Neural progenitor cell (in vitro differentiated cells): ENCODE measurements at places on chromosomes 4 and X. TPM values are rescaled to one million over a fixed set of nuclear protein-coding genes. Genes with fewer than 3 reads are reported as not detected.
A peak's percentile ranks its signal among the peaks of the same experiment; 100 is the strongest.

Gene SPIN2B
- 6.0 and 15.3 TPM in 2 replicates for total RNA-seq

GRCh38 chr4:67770422-67770821, 16.2 kb upstream of the GNRHR start:
- DNase-seq = peak; percentile 22

DNA sequence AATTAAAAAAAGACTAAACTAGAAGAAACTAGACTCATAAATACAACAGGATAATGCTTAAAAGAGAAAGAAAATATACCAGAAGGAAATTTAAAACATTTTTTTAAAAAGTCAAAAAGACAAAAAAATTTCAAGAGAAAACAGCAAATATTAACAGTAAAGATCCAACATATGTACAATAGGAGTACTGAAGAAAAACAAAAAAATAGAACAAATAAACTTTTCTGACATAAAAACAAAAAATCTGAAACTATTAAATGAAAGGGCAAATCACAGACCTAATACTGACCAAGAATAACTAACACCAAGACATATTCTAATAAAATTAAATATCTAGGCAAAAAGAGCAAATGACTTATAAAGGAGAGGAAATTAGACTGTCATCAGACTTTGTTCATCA, 11.5 kb downstream of the DNAJB14 start:
- DNase-seq = no peak

DNA sequence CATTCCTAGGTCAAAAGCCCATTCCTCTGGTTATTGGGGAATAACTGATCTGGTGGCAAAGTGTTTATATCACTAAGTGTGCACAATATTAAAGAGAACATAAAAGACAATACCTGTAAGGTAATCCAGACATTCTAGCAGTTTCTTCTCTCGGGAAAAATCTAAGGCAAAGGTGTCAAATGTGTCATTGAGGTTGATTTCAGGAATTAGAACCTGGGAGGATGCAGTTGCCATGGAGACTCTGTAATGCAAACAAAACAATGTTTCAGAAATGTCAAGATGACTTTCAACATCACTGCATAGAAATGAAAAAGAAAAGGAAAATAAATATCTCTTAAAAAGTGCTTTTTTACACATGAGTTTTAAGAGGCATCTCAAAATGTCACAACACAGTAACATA, 145.9 kb downstream of the MID1 start:
- no peak for DNase-seq

GRCh38 chr4:168153596-168154440, 61.5 kb downstream of the ANXA10 start:
- DNase-seq = peak; percentile 81

- DNase-seq = no peak
These were observed 353.3 kb upstream of the GNPDA2 start for GRCh38 chr4:45079616-45080015.

DNA sequence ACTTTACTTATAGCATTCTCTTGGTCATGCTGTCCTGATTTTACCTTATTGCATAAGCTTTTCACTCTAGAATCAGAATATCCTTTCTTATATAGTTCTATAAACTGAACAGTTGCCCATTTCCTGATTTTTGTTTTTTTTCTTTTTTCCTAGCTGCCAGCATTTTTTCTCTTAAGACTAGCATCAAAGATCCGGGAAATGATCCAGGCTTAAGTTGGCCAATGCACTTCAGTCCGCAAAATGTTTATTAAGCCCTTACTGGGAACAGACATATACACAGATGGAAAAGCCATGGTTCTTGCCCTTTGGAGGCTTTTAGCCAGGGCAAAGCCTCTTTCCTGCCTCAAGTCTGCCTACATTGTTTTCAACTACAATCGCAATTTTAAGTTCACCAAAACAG, 10.1 kb upstream of the BMP2K start:
- DNase-seq = no peak

- no peak for DNase-seq
These were observed 194.0 kb upstream of the TTC29 start for GRCh38 chr4:147139455-147140198.

Gene CTAG1B
- not detected in 2 replicates for total RNA-seq

GRCh38 chrX:49809891-49810632, 19.0 kb upstream of the PAGE4 start:
- no peak for DNase-seq

Gene CPZ
- 5.9 TPM in 1 of 2 replicates, not detected in the other for total RNA-seq

Gene CLGN
- total RNA-seq = 22.7 and 37.8 TPM in 2 replicates

Gene PRR32
- not detected in 2 replicates for total RNA-seq

GRCh38 chr4:41633321-41633720, 95.4 kb downstream of the LIMCH1 start:
- DNase-seq = no peak

Gene ARFIP1
- 46.1 and 68.0 TPM in 2 replicates for total RNA-seq

Gene MND1
- total RNA-seq = 42.2 and 74.6 TPM in 2 replicates

DNA sequence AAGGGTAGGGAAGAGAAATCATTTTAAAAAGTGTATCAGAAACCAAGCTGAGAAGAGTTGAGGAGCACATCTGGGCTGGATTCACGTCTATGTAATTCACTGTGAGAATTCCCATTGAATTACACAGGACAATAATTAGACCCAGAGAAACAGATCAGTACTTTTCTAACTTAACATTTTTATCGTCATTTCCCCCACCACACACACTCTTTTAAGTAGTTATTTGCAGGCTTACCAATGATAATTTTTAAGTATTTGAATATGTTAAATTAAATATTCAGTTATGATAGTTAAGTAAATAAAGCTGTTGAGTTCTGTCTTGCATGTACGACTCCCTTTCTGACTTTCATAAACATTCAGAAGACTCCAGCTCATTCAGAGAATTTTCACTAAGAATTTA, 165.4 kb upstream of the PITX2 start:
- DNase-seq = no peak

- no peak for DNase-seq
These were observed 11.1 kb downstream of the CENPU start for GRCh38 chr4:184722798-184723197.

DNA sequence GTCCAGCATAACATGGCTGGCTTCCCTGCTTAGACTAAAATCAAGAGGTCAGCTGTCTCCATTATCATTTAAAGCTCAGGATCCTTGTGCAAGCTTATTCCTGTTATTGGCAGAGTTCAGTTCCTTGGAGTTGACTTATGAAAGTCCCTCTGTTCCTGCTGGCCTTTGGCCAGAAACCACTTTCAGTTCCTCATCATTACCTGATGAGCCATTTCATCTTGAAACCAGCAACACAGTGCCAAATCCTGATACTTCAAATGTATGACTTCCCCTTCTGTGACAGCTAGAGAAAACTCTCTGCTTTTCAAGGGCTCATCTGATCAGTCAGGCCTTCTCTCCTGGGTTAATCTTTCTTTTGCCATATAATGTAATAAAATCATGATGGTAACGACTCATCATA, 110.6 kb upstream of the FSTL5 start:
- DNase-seq = no peak

DNA sequence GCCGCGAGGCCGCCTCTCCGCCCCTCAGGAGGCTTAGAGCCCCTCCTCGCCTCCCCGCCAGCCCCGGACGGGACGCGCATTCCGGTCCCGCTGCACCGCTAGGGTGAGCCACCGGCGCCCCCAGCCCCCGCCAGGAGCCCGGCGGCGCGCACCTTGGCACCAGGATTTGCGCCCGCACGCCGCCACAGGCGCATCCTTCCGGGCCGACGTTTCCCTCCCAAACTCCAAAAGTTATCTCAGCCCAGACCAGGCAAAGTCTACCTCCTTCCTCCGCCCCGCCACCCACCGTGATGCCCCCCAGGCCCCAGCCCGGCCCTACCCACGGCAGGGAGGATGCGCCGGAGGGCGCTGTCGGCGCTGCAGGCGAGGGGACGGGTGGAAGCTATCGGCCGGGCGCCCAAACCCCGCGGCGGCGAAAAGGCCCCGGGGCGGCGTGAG, 538 bp downstream of the SCML2 start:
- DNase-seq = peak; percentile 70

DNA sequence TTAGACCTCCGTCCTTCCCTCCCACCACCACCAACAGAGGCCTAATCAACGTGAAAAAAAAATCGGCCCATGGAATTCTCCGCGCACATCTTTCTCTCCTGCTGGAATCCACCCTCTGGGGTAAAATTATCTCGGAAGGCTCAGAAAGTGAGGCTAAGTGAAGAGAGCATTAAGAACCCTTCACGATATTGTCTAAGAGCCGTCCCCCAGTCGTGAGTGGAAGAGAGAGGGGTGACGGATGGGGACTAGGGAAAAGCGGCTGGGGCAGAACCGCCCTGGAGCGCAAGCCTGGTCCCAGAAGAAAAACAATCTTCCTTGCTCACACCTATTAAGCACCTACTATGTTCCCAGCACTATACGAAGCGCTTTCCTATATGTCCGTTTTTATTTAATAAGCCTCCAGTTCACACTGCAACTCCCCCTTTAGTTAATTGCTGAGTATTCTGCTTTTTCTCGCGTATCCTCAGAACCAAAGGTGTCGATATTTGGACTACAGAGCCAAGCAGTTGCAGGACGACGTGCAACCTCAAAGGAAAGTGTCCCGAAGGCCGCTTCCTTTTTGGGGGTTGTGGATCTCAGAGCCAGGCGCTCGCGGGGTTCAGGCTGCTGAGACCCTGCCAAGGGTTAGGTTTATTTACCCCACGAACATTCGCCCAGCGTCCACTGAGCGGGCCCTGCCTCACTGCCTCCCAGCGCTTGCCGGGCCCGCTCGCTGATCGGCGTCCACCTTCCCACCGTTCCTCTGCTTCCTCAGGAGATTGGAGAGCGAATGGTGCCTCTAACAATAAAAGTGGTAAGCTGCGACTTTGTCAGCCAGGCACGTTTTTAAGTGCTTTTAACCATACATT, 889 bp downstream of the MGARP start:
- peak; percentile 49 for DNase-seq

DNA sequence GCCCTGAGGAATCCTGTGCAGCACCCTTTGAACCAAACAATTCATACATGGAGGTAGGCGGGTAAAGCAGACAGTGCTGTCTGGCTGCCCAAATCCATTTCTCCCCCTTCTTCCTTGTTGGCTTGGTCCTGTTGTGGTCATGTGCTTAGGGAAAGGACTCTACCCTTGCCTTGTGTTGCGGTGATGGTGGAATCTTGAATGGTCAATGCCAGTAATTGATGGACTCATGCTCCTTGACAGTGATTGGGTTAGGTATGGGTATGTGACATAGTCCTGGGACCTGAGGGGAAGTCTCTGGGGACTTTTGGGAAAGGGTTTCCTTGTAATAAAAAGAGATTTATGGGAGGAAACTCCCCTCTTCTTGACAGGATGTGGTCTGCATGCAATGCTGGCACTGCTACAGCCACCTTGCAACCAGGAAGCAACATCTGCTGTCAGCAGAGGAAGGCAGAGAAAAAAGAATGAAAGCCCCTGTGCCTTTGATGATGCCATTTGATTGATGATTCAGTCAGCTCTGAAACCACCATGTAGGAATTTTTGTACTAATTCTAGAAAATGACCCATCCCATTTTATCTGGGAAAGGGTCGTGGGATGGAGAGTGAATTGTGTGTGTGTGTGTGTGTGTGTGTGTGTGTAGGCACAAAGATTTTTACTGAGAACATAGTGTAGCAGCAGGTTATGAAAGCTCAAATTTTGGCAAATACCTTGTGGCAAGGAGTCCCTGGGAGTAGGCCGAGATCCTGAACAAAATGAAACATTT, 30.0 kb upstream of the HUWE1 start:
- no peak for DNase-seq

- DNase-seq = no peak
These were observed 70.8 kb downstream of the DCAF8L1 start for GRCh38 chrX:27910412-27910811.

Gene CSAG2
- total RNA-seq = not detected in 2 replicates

GRCh38 chr4:3493720-3494461, 30.8 kb downstream of the DOK7 start:
- peak; percentile 52 for DNase-seq

DNA sequence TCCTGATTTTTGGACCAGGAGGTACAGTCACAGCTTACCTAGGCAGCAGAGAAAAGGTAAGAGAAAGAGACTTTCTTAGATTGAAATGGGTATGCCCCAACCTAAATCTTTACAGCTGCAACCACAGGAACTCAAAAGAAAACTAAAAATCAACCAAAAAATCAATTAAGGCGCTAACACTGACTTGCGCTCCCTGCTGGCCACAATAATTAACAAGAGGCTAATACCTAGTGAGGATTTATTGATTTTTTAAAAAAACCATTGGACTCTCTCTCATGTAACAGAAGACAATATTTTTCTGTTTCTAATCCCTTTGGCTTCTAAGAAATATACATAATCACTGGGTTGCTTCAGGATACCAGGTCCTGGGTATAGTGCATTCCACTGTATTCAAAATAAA, 153.9 kb upstream of the TENM3 start:
- DNase-seq = peak; percentile 25

- DNase-seq = no peak
These were observed 8.3 kb upstream of the ODAM start for GRCh38 chr4:70187216-70187615.

GRCh38 chr4:3257556-3258482, 8.9 kb downstream of the MSANTD1 start:
- peak; percentile 1 for DNase-seq

Gene CLTRN
- 2.0 and 3.5 TPM in 2 replicates for total RNA-seq

DNA sequence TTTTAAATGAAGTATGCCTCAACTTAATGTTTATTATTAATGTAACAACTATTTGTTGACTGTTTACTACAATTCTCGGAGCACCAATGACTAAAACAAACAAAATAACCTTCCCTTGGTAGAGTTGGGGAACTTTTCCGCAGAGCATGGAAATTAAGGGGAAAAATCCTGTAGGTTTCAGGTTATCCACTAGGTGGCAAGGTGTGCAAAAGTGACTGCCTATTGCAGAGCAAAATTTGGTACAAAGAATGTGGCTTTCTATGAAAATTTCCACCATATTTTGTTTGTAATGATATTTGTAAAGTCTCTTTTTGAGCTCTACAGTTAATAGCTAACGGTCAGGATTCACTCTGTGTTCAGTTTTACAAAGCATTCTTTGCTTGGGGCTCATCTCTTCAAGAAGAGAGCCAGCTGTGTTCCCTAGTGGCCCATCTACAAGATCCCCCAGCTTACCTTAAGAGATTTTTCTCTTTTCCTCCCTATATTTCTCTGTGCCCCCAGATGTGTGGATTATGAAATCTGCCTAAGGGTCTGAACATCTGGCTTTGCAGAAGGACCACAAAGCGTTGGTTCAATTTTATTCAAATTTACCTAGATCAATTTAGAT, 61.1 kb downstream of the FBXO8 start:
- DNase-seq = peak; percentile 47

DNA sequence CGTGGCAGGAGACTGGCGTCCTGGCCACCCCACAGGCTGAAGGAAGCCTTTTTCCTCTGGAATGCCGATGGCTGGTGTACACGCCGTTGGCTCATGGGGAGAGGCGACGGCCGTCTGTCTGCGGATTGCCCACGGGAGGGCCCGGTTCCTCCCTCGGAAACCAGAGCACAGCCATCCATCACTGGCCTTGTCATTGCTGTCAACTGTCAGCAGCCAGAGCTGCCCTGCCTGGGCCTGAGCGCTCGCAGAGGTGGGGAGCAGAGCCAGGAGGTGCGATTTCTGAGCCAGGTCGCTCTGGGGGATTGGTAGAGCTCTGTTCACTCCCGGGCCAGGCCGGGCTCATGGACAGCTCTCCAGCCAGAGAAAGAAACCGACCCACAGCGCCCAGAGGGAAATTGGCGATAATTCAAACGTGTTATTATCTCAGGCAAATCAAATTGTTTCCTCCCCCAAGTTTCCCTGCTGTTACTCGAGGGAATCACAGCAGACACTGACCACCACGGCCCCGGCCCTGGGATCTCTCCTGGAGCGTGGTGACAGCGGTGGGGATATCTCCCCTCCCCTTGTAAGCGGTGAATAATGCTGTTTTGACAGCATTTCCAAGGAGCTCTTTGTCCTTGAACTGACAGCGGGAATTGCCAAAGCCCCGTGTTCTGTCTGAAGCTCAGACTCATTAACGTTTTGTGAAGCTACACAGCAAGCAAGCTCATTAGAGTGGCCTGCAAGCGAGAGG, 220.9 kb upstream of the PSAPL1 start:
- DNase-seq = no peak

- peak; percentile 25 for DNase-seq
These were observed 645 bp upstream of the RAB28 start for GRCh38 chr4:13484749-13485221.
